ENCODE measurements at places on chromosomes 2 and 18. TPM values are rescaled to one million over a fixed set of nuclear protein-coding genes. Genes with fewer than 3 reads are reported as not detected.

Gene REG3G
- not detected for total RNA-seq

Gene PRKD3
- total RNA-seq = 55.9 TPM

Gene RTKN
- total RNA-seq = 18.0 TPM

Gene SKOR2
- not detected for total RNA-seq

Gene CHMP1B
- total RNA-seq = 70.9 TPM

Gene GPBAR1
- 0.13 TPM for total RNA-seq

Gene ATG9A
- total RNA-seq = 34.5 TPM

Gene UGT1A8
- not detected for total RNA-seq

Gene ERMN
- not detected for total RNA-seq

Gene SETBP1
- 6.4 TPM for total RNA-seq

Gene IL1F10
- total RNA-seq = not detected

Gene LIMS3
- 7.8 TPM for total RNA-seq

Gene SLC16A14
- total RNA-seq = 0.25 TPM

Gene ARHGAP28
- total RNA-seq = 2.3 TPM

Gene RAB17
- 12.3 TPM for total RNA-seq

Gene ZBTB7C
- under 0.01 TPM for total RNA-seq

Gene NETO1
- not detected for total RNA-seq

Gene DSC2
- under 0.01 TPM for total RNA-seq

Gene ARHGAP15
- total RNA-seq = under 0.01 TPM

Gene NPAS2
- total RNA-seq = 7.8 TPM

Gene CRYGD
- total RNA-seq = not detected

Gene C18orf54
- 6.9 TPM for total RNA-seq

Gene MC4R
- total RNA-seq = not detected

Gene AGXT
- not detected for total RNA-seq

Gene CD8B
- not detected for total RNA-seq

Gene GCG
- total RNA-seq = not detected

Gene SERPINB13
- not detected for total RNA-seq

Gene KCNG2
- total RNA-seq = 0.26 TPM

Gene NAT8
- not detected for total RNA-seq

Gene UCN
- 0.13 TPM for total RNA-seq

Gene ITGA4
- 0.90 TPM for total RNA-seq

Gene STON1
- 2.1 TPM for total RNA-seq

Gene ZNF516
- 8.2 TPM for total RNA-seq

Gene TMEM185B
- 19.0 TPM for total RNA-seq

Gene TUBB8B
- total RNA-seq = not detected

Gene GPAT2
- 5.6 TPM for total RNA-seq

Gene VWA3B
- 0.13 TPM for total RNA-seq

Gene GAREM2
- 0.13 TPM for total RNA-seq

Gene NT5DC4
- total RNA-seq = not detected

Gene HADHB
- 117 TPM for total RNA-seq

Gene UGT1A10
- not detected for total RNA-seq

Gene EPB41L3
- total RNA-seq = 4.5 TPM

Measured in dermis microvascular lymphatic vessel endothelial cell (primary cell).